ENCODE measurements at places on chromosomes 4 and X.

GRCh38 chr4:71680706-71681105 lies 103.2 kb downstream of the GC start:
- no peak for DNase-seq

DNA sequence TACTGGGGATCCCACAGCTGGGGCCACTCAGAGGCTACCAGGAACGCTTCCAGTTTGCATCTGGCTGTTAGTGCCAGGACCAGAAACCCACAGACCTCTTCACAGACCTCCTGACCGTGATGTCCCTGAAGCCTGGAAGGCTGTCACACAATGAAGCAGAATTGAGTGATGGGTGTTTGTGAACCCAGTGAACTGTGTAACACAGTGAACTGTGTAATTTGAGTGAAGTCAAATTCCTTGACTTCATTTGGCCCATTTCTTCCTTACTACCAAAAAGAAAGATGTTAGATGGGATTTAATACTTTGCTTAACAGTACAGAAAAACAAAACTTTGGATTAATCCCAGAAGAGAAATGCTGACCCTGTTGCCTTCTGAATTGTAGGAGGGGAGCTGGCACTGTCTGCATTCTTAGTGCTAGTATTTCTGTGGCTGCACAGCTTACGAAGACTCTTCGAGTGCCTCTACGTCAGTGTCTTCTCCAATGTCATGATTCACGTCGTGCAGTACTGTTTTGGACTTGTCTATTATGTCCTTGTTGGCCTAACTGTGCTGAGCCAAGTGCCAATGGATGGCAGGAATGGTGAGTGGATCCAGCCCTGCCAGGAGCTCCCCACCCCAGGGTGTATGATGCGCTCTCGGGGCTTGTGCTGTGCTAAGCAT lies 17.8 kb downstream of the SRD5A3 start:
- DNase-seq, result no peak

DNA sequence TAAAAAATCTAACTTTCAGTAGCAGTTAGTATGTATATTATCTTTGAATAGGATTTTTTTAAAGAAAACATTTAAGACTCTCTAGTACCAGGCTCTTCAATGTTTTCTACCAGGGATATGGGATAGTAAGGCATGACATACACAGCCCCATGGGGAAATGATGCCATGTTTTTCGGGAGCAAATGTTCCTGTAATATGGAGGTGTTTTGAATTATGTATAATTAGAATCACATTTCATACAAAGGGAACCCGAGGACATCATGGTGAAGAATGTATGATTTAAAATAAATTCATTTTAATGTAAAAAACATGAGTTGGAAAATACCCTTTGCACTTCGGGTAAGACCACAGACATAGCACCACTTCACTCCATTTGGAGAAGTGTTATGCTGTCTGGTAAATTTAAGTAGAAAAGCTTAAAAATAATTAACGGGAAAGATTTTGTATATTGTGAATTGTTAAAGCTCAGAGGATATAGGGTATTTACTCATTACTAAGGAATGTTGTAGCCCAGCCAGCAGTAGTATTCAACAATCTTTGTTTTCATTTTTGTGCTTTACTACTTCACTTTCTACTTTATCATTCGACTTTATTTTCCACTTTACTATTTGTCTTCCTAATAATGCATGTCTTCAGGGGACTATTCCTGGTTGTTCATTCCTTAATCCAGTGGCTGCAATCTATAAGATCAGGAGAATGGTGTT lies 2050.7 kb downstream of the ARAP2 start:
- no peak for DNase-seq

DNA sequence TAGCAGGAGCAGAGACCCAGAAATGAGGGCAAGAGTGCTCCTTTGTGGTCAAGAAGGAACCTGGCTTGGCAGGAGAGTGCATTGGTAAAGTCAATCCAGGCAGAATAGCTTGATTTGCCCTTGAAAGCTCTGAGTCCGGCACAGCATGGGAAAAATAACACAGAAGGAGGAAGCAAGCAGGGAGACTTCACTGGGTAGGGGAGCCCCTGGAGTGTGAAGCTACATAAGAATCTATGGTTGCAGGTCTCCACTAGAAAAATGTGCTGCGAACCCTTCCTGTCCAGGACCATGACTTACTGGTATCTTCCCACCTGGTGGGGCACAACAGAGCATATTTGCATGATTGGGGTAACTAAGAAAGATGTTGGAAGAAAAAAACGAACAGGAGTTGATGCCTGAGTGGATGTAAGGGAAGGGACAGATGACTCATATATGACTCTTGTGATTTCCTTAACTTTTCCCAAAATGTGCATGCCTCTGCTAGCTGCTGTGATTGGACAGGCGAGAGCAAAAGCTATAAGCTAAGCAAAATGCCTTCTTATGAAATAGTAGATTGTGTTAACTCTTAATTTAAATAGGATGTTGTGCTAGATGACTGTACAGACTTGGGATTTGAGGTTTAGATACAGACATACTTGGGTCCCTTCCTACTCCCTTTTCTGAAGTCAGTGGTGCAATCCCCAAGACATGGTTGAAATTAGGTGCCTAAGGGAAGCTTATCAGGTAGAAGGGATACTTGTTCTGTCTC lies 3.3 kb downstream of the IL13RA1 start:
- DNase-seq, result no peak

DNA sequence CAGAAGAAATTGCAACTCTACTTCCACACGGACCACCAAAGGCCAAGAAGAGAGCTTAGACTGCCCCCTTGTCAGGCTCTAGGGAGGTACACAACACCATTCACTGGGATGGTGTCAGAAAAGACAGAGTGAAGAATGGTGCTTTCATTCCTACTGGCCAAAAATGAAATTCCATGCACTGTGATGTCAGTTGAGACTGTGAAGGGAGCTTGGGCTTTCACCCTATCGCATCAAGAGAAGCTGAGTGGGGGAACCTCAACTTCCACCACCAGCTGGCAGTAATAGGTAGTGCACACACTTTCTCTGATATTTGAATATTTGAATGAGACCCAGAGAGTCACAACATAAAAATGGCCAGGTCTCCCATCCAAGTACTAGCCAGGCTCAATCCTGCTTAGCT lies 65.9 kb downstream of the ZNF711 start:
- no peak for DNase-seq

DNA sequence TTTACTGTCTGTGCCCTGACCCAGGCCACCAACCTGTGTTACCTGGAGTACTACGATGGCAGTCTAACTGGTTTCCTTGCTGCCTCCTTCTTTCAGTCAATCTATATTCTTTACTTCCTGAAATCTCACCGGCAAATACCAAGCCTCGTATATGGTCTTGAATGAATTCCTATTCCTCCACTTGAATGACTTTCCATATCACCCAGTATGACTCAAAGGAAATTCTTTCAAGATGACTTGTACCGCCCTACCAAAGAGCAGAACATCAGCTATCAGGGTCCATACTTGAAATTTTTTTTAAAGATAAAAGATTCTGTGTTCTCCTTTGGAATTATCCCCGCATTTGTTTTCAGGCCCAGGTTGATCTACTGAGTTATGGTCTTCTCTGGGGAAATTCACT lies 378.0 kb downstream of the AFF2 start:
- DNase-seq, result no peak
